Activated effector memory CD4-positive, alpha-beta T cell treated with anti-CD3 and anti-CD28 coated beads, Interleukin-2, amount 50 U/mL, for 16 hours (primary cell): ENCODE measurements at places on chromosomes 4 and X.

- DNase-seq, result no peak
Measured at GRCh38 chr4:144449611-144450010, 196.3 kb upstream of the HHIP start.

GRCh38 chr4:113835005-113835404, 73.5 kb upstream of the CAMK2D start:
- no peak for DNase-seq

DNA sequence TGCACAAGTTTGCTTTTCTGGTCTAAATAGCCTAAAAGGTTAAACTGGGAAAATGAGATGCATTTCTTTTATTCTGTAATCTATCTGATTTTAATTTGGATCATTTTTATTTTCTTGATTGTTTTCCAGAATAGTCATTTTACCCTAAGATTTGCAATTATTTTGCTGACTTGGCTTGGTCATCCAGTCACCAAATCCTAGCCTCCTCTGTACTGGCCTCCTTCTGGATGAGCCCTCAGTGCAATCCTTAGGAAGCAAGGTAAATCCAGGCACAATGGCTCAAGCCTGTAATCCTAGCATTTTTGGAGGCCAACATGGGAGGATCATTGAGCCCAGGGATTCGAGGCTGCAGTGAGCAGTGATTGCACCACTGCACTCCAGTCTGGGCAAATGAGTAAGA, 9.2 kb downstream of the EREG start:
- DNase-seq, result no peak

DNA sequence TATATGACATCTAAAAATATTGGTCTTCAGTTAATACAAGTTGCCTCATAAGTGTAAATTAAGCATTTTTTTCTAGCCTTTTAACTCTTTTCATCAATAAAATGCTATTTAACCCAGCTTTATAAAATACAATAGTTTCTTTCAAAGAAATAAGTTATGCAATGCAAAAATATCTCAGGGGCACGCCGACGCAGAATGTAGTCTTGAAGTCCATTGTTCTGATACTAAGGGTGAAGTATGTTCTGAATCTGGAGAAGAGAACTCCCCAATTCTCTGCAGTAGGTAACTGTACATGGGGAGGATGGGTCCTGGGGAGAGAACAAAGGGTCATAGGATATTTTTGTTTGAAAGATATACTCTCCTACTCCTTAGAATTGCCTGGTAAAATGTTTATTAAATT, 256.6 kb upstream of the NDST4 start:
- DNase-seq, result no peak

DNA sequence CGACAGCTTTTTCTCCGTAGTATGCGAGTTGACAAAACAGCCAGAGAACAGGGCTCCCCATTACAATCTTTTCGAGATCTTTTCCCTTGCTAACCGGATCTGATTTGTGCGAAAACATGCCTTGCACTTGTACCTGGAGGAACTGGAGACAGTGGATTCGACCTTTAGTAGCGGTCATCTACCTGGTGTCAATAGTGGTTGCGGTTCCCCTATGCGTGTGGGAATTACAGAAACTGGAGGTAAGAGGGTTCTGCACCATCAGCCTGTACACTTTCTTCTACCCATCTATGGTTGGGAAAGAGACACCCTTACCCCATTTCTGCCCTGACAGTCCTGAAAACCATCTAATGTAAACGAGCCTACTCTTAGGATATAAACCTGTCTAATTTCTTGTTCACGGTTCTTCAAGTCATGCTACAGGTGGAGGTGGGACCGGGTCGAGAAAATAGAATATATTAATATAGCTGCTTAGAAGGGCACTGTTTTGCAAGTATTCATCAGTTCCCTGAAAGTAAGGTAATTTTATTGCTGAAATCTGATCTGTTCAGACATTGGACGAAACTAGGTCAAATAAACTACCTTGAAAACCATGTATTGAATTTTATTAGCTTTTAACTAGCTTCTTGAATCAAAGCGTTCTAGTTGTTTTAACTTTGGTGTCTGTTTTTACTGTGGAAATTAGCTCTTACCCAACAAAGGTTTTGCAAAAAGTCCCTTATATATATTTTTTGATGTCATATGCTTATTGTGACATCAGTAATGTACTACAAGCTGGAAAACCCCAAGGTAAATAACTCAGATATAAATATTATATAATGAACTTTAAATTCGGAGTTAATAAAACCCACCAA, 869 bp downstream of the TMEM184C start:
- DNase-seq, result no peak

DNA sequence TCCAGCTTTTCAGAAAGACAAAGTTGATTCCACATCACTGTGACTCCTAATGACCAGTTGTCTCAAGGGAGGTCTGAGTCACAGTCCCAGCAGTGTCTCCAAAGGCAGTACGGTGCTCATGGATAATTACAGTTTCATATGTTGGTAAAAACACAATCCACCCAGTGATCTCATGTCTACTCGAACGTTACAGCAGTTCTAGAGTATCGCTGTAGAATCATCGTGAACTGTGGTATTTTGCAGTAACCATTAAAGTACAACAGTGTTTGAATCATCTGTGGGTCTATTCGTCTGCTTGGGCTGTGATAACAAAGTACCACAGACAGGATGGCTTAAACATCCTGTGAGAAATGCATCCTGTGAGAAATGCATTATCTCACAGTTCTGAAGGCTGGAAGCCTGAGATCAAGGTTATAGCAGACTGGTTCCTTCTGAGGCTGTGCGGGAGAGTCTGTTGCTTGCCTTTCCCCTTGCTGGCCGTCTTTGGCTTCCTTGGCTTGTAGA, 121.1 kb upstream of the SORBS2 start:
- DNase-seq, result no peak

- DNase-seq, result no peak
Measured at GRCh38 chr4:180993244-180993836, 1249.9 kb upstream of the TENM3 start.

- no peak for DNase-seq
Measured at GRCh38 chr4:182885738-182886077, 31.5 kb downstream of the DCTD start.

GRCh38 chr4:137572647-137573046, 40.4 kb upstream of the PCDH18 start:
- DNase-seq, result no peak

GRCh38 chr4:187046471-187046870, 322.8 kb upstream of the FAT1 start:
- DNase-seq, result no peak

DNA sequence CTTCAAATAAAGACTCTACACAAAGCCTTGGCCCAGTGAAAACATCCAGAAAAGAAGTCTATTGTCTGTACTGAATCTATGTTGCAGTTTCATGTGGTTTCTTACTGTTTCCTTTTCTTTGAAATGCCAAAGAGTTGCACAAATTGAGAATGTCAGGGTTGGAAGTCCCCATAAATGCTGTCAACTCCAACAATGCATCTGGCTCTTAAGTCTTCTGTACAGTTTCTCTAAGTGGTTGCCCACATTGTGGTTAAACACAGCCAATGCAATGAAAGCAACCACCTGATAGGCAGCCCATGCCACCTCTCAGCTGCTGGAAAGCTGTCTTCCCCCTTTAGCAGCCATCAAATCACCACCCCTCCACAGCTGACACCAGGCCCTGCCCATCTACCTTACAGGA, 67.2 kb upstream of the C1GALT1C1 start:
- no peak for DNase-seq

DNA sequence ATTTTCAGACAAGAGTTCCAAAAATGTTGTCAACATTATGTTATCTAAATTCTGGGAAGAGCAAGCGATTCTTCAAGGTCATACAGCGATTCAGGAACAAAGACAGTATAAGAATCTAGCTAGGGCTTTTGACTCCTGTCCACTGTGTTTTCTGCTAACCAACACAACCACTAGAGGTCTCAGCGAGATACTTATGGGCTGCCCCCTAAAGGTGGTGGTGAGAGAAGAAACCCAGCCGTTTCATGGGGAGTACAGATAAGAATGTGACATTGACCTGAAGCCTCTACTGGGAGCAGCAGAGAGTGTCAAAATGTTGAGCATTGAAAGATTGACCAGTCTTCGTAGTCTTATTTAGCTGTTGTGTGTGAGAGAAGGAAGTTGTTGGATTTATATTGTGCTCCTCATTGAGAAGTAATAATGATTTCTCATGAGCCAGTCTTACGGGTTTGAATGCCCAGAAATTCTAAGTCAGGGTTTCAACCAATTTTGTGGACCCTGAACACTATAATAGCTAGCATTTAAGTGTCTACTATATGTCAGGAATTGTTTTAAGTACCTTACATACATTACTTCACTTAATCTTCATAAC, 168.3 kb downstream of the SPRY1 start:
- peak; percentile 69 for DNase-seq

- no peak for DNase-seq
Measured at GRCh38 chrX:68989456-68989855, 160.6 kb downstream of the EFNB1 start.

- DNase-seq, result no peak
Measured at GRCh38 chrX:70720721-70721120, 187.8 kb downstream of the TEX11 start.

GRCh38 chr4:36844448-36844847, 400.1 kb upstream of the NWD2 start:
- DNase-seq, result no peak

- DNase-seq, result no peak
Measured at GRCh38 chrX:148647651-148648050, 147.2 kb downstream of the AFF2 start.
